Cerebellum (tissue), 4 donors: ENCODE measurements at places on chromosomes 12 and 14. TPM values are rescaled to one million over a fixed set of nuclear protein-coding genes. Genes with fewer than 3 reads are reported as not detected.
A peak's percentile ranks its signal among the peaks of the same experiment; 100 is the strongest.

GRCh38 chr12:59963546-59963945 lies 367.7 kb downstream of the SLC16A7 start:
- no peak for DNase-seq

DNA sequence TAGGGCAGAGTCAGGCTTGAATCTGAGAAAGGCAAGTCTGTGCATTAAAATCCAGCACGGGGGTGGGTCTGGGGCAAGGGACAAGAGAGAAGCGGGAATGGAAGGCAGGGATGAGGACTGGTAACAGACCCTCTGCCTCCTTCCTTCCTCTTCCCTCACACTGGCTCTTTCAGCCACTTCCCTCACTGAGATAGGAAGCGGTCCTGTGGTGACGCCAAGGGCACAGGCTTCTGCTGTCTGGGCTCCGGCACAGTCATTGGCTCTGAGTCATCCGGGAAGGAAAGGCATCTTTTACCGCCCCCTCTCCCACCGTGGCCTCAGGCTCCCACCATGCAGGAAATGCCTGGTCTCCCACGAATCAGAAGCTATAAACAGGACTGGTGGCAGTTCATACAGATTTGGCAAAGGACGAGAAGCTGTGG lies 70.2 kb downstream of the ETV6 start:
- DNase-seq = no peak

GRCh38 chr14:69921052-69921451 lies 41.8 kb downstream of the SMOC1 start:
- no peak for DNase-seq

DNA sequence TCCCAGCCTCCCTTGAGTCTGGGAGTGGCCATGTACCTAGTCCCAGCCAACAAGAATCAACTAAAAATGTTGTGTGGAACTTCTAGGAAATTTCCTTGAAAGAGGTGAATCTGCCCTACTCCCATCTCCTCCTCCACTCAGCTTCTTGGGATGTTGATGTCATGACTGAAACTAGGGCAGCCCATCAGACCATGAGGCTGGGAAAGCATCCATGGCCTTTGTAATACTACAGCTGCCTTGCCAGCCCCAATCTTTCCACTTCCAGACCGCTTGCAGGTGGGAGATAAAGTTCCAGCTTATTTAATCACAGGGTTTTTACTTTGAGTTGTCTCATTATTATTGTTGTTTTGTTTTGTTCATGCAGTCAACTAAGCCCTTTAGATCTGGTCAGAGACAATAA lies 170.3 kb upstream of the LMNTD1 start:
- no peak for DNase-seq

DNA sequence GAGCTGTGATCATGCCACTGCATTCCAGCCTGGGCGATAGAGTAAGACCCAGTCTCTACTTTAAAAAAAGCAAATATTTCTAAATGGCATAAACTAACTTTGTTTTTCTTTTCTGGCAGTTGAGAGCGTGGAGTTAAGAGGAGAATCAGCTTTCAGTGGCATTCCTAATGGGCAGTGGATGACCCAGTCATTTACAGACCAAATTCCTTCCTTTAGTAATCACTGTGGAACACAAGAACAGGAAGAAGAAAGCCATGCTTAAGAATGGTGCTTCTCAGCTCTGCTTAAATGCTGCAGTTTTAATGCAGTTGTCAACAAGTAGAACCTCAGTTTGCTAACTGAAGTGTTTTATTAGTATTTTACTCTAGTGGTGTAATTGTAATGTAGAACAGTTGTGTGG lies 21.2 kb downstream of the TDG start:
- no peak for DNase-seq

DNA sequence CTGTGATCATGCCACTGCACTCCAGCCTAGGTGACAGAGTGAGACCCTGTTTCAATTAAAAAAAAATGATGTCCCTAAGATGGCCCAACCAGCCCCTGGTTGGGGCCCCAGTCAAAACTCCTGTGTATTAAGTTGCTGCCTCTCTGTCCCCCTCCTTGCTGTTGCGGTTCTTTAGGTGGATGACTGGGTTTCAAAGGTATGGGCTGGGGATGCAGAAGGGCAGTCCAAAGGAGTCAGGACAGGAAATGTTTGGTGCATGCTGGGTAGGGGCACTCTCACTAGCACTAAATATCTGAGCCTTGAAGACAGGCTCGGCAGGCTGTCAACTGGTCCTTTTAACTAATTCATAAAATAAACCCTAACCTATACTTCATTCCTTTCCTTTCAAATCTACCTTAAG lies 12.0 kb upstream of the PIP4K2C start:
- DNase-seq = no peak

DNA sequence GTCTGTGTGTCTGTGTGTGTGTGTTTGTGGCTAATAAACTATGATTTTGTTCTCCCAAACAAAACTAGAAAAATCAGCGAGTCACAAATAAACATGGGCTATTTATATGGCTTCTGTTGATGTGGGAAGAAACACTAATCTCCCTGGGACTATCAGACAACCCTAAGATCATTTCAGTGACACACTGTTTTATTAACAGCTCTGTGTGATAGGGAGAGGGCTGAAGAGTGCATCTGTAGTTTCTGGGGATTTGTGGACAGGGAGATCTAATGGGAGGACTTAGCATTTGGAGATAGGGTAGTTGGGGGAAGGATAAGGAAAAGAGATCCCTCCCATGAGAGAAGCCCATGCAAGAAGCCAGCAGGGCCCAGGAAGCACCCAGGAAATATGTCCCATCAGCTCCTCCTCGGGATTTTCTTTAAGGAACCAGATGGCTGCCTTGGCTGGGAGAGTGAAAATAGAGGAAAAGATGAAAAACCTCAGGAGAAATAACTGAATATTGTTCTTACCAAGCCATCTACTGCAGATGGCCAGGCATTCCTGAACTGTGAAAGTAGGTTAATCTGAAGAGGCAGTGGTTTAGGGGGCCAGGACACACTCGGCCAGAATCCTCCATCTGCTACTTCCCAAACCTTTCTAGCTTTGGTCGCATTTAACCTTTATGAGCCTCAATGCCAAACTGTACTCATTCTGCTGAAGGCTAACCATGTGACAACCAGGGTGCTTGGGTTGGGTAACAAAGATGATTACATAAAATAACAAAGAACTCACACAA lies 253.4 kb downstream of the BTG1 start:
- DNase-seq = peak; percentile 68

GRCh38 chr12:85325442-85325841 lies 45.4 kb downstream of the ALX1 start:
- DNase-seq = no peak

- no peak for DNase-seq
Observed at GRCh38 chr12:6494258-6494743, 399 bp downstream of the NCAPD2 start.

DNA sequence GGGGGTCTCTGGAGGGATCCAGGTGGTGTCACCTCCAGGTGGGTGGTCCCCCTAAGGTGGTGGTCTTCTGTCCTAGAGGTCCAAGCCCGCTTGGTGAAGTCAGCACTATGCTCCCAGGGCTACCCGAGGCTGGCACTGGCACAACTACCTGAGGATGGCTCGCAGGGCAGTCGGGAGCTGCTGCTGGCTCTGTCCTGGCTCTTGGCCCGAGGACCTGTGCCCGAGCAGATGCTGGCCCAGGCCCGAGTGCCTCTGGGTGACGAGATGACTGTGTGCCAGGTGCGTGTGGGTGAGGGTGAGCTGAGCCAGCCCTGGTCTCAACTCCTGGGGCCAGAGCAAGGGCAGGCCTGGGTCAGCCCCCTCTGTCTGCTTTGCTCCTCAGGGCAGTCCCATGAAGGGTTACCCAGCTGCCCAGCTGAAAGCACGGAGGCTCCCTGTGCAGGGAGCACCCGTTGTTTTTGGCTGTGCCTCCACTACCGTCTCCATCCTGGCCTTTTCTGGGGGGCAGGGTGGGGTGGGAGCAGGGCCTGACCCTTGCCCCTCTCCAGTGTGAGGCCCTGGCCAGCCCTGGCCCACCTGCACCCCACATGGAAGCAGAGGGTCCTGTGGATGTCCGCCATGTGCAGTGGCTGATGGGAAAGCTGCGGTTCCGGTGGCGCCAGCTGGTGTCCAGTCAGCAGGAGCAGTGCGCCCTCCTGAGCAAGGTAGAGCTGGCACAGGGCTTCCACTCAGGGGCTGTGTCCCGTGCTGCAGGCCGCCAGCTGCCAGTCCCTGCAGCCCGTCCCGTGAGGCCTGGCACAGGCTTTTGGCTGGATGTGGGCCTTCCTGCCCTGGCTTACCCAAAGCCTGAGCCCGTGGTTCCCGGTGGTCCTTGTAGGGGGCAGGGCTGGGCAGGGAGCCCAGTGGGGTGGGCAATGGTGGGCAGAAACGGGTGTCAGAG lies 1.3 kb downstream of the TEDC1 start:
- no peak for DNase-seq

- DNase-seq = no peak
Observed at GRCh38 chr12:14279845-14280244, 85.6 kb upstream of the ATF7IP start.

DNA sequence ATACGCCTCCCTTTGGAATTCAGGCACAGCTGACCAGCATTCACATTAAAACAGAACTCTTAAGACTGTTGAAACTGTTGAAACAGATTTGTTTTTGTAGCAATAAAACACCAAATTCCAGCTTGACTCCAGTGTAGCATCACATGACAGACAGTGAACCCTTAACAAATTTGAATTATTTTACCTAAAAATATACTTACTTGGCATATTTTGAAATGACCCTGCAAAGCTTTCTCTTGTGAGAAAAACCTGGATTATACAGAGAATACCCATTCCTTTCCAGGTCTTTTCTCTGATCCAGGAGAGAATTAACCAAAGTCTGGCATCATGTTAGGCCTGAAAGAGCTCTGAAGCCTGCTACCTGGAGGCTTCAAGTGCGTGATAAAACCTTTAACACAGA lies 410.3 kb downstream of the FOXG1 start:
- no peak for DNase-seq

- no peak for DNase-seq
Observed at GRCh38 chr14:32571551-32571950, 242.5 kb downstream of the AKAP6 start.

DNA sequence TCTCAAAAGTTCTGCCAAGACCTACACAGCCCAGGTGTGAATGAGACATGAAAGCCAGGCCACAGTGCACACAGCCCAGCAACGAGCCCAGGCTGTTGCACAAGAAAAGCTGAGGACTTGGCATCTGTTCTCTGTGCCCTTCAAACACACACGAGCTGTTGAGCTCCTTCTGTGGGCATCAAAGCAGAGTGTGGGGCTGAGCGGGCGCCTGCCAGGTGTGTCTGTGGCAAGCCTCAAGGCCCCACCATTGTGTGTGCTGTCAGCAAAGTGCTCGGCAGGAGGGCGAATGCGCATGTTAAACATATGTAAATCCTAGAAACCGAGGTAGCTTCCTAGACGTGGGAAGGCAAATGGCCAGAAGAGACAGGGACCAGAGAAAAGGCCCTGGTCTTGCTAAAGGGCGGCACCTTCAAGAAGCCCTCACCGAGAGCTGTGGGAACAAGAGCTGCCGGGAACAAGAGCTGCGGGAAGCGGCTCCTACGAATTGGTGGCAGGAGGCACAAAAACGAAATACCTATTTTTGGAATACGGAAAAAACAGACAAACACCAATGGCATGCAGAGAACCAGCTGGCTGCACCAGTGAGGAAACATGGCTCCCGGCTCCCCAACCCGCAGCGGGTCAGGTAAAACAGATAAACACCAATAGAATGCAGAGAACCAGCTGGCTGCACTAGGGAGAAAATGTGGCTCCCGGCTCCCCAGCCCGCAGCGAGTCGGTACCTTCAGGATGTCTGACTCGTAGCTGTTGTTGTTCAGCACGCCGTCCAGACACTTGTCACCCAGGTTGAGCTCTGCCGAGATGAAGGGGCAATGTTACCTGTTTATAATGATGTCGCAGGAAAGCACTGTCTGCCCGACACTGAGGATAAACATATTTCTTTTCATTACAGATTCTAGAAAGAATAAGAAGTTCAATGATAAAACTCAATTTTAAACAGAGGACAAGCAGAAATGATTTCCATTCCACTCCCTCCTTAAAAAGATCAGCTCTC lies 19.0 kb upstream of the GOLGA3 start:
- DNase-seq = peak; percentile 47

GRCh38 chr14:68630081-68630571 lies 162.7 kb downstream of the ZFP36L1 start:
- no peak for DNase-seq

GRCh38 chr14:63853831-63854293 lies 1.1 kb downstream of the SYNE2 start:
- DNase-seq = peak; percentile 31

GRCh38 chr14:76961631-76962302 lies 66.7 kb downstream of the IRF2BPL start:
- peak; percentile 32 for DNase-seq

DNA sequence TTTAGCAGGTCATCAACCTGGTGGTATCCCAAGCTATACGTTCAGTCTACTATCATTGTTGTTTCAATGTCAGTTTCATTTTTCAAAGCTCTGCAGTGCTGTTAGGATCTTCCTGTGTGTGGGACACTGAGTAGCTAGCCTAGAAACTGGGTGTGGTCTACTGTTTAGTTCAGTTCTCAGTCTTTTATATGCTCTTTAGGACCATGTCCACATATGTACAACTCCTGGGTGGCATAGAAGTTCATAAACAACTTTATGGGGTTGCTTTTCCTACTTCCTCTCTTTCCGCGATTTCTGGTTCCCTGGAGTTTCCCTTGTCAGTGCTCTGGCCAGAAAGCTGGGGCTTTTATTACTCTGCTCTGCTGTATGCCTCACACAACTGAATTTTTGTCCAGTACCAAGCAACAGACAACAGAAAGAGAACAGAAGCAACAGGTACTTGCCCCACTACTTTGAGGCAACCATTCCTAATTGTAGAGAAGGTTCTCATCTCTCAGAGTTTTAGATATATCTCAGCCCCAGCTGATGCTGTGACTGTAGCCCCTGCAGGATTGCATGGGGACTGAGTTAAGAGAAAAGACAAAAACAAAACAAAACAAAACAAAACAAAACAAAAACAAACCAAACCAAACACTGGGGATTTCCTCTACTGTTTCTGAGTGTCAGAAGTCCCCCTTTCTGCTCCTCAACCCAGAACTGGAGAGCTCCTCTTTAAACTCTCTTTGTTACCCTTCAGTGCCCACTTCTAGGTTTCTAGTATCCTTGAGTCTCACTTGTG lies 30.3 kb downstream of the MIS18BP1 start:
- no peak for DNase-seq

GRCh38 chr14:64324461-64324860 lies 30.3 kb upstream of the ESR2 start:
- no peak for DNase-seq

DNA sequence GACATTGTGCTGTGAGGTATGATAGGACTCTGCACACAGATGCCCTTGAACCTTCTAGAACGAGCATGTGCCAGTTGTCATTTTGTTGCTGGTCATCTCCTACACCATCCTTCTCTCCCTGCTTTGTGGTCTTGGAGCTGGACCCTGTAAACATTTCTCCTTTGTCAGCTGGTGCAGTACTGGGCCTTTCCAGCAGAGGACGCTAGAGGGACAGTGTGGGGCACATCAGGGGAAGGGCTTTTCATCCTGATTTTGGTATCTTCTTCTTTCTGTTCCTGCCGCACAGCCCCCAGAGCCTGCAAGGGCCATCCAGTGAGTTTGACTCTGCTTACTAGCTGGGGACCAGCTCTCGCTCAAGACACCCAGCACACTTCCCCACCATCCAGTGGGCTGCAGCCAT lies 484.6 kb downstream of the AACS start:
- no peak for DNase-seq

Gene PSMD9
- total RNA-seq = 16.0 TPM

Gene AMHR2
- total RNA-seq = not detected

Gene CLEC4D
- not detected for total RNA-seq

Gene SLC25A21
- total RNA-seq = 1.7 TPM

Gene GPRC5D
- not detected for total RNA-seq

Gene CAPZA3
- not detected for total RNA-seq

Gene DPY19L2
- 43.7 TPM for total RNA-seq

Gene PLXNC1
- 105 TPM for total RNA-seq

Gene DTX1
- total RNA-seq = 18.4 TPM

Gene DHH
- total RNA-seq = 0.54 TPM

Gene CABP1
- total RNA-seq = 3.3 TPM

Gene SLC4A8
- 67.1 TPM for total RNA-seq

Gene SYCP3
- total RNA-seq = 1.3 TPM

Gene TPH2
- 1.00 TPM for total RNA-seq
